ENCODE measurements at places on chromosomes 1 and 21. TPM values are rescaled to one million over a fixed set of nuclear protein-coding genes. Genes with fewer than 3 reads are reported as not detected.

GRCh38 chr1:1205769-1206375 is 520 bp downstream of the TNFRSF18 start:
- H3K36me3 ChIP-seq: no peaks in the 10 kb centered on the region
- no peak for DNase-seq
- H3K27me3 ChIP-seq: peaks cover 13% of the 10 kb centered on the region
- H3K27ac ChIP-seq: no peak overlapping the region
- H3K4me1 ChIP-seq: peaks cover 30% of the 10 kb centered on the region

- no peak for DNase-seq
- no peaks in the 10 kb centered on the region for H3K27me3 ChIP-seq
- peaks cover 100% of the 10 kb centered on the region for H3K36me3 ChIP-seq
- no peaks in the 10 kb centered on the region for H3K4me1 ChIP-seq
- no peak overlapping the region for H3K4me3 ChIP-seq
- no peak overlapping the region for H3K27ac ChIP-seq
Measured at GRCh38 chr1:21691739-21692138, 22.6 kb upstream of the RAP1GAP start.

DNA sequence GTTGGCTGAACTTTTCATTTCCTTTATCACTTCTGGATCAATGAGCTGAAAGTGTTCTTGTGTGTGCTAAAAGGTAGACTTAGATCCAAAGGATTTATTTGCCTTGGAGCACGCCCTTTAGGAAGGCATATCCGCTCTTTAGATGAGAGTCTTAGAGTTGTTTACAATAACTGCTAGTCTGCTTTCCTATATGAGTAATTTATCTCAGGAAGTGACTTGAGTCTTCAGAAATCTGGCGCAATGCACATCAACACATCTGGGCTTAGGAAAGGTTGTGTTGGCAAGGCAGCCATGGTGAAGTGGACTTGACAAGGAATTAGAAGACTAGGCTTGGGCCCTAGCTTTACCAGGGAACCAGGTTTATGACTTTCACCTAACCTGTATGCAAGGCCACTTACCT is 204.1 kb upstream of the PTGFR start:
- no peak overlapping the region for H3K27ac ChIP-seq
- H3K4me3 ChIP-seq: no peak overlapping the region
- H3K36me3 ChIP-seq: no peaks in the 10 kb centered on the region
- H3K4me1 ChIP-seq: no peaks in the 10 kb centered on the region
- no peak for DNase-seq

GRCh38 chr21:25273959-25274358 is 333.3 kb downstream of the MRPL39 start:
- H3K4me3 ChIP-seq: no peak overlapping the region
- H3K27ac ChIP-seq: no peak overlapping the region
- no peaks in the 10 kb centered on the region for H3K36me3 ChIP-seq
- no peaks in the 10 kb centered on the region for H3K27me3 ChIP-seq

- H3K4me3 ChIP-seq: no peak overlapping the region
- no peaks in the 10 kb centered on the region for H3K36me3 ChIP-seq
- DNase-seq: no peak
- no peaks in the 10 kb centered on the region for H3K27me3 ChIP-seq
- H3K4me1 ChIP-seq: no peaks in the 10 kb centered on the region
- no peak overlapping the region for H3K27ac ChIP-seq
Measured at GRCh38 chr1:57404884-57405283, 19.0 kb downstream of the DAB1 start.

The SAMSN1 gene
- polyA plus RNA-seq: 2.0 TPM

DNA sequence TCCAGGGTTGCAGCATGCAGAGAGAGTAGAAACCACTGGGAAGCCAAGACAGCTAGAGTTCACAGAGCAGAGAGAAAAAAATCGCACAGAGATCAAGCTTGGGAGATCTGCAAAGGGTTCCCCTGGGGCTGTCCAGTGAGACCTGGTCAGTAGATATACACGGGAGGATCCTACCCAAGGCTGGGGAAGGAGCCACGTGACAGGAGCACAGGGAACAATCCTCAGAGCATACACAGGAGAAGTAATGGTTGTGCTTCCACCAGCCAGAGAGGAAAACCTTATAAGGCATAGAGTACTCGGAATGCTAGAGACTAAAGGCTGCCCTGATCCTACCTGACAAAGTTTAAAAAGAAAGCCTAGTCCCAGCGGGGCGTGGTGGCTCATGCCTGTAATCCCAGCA is 53.9 kb downstream of the GABPA start:
- no peak overlapping the region for H3K27ac ChIP-seq
- H3K4me1 ChIP-seq: peaks cover 9% of the 10 kb centered on the region
- DNase-seq: no peak
- no peak overlapping the region for H3K4me3 ChIP-seq
- H3K36me3 ChIP-seq: no peaks in the 10 kb centered on the region

The PDE9A gene
- polyA plus RNA-seq: 4.3 TPM
